ENCODE measurements at places on chromosomes 7 and 10. TPM values are rescaled to one million over a fixed set of nuclear protein-coding genes. Genes with fewer than 3 reads are reported as not detected.

DNA sequence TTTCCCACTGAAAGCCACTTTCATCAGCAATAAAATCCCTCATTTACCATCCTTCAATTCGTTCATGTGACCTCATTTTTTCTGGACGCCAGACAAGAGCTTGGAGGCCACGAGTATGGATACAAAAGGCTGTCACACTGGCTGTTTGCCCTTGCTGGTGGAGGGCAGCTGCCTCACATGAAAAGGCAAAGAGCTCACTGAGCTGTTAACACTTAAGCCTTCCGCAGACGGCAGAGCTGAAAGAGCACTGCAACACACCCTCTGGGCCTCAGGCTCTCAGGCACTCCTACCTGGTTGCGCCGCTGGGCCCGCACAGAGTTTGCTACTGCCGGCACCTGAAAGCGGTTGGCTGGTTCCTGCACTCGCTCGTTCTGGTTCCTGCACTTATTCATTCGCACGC, 193.5 kb downstream of the CFTR start:
- no peak overlapping the region for H3K27ac ChIP-seq
- peak; percentile 67 for DNase-seq
- no peaks in the 10 kb centered on the region for H3K36me3 ChIP-seq
- H3K4me1 ChIP-seq, result no peaks in the 10 kb centered on the region

DNA sequence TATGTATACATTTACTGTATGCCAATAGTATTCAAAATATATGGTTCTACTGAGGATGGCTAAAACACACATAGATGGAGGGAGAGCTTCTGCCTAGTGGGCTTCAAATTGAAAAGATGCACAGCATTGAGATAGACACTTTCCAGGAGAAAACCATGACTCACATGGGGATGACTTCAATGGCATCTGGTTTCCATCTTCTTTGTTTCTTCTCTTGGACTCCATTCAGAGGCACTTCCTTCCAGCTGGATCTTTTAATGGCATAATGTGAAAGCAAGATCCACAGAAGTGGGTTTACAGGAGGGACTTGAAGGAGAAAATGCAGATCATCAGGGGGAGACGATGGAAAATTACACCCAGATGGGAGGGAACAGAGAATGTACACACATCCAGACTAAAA, 84.9 kb downstream of the ZNF365 start:
- H3K4me1 ChIP-seq, result no peaks in the 10 kb centered on the region
- no peak overlapping the region for H3K4me3 ChIP-seq
- no peak for DNase-seq
- H3K36me3 ChIP-seq, result no peaks in the 10 kb centered on the region
- no peak overlapping the region for H3K27ac ChIP-seq
- no peaks in the 10 kb centered on the region for H3K27me3 ChIP-seq

DNA sequence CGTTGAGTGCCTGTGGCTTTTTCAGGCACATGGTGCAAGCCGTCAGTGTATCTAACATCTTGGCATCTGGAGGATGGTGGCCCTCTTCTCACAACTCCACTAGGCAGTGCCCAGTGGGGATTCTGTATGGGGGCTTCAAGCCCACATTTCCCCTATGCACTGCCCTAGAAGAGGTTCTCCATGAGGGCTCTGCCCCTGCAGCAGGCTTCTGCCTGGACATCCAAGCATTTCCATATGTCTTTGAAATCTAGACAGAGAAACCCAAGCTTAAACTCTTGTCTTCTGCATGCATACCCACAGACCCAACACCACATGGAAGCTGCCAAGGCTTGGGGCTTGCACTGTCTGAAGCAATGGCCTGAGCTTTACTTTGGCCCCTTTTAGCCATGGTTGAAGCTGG, 146.4 kb downstream of the ARL4A start:
- no peak overlapping the region for H3K4me3 ChIP-seq
- no peaks in the 10 kb centered on the region for H3K4me1 ChIP-seq
- no peak for DNase-seq
- no peak overlapping the region for H3K27ac ChIP-seq

GRCh38 chr10:128883231-128884032, 583.6 kb upstream of the MGMT start:
- H3K4me3 ChIP-seq, result no peak overlapping the region
- no peaks in the 10 kb centered on the region for H3K4me1 ChIP-seq
- no peaks in the 10 kb centered on the region for H3K36me3 ChIP-seq
- no peak for DNase-seq
- peaks cover 4% of the 10 kb centered on the region for H3K27me3 ChIP-seq

GRCh38 chr10:78336402-78336791, 302.7 kb downstream of the RPS24 start:
- H3K36me3 ChIP-seq, result no peaks in the 10 kb centered on the region
- no peaks in the 10 kb centered on the region for H3K27me3 ChIP-seq
- H3K27ac ChIP-seq, result no peak overlapping the region
- no peak for DNase-seq
- peaks cover 8% of the 10 kb centered on the region for H3K4me1 ChIP-seq

Gene ADRB1
- 4.8 TPM for total RNA-seq

Gene SPDYE3
- not detected for total RNA-seq

Gene NACAD
- 3.4 TPM for total RNA-seq
